Smooth muscle cell of the pulmonary artery (primary cell): ENCODE measurements at places on chromosomes 2 and 18. TPM values are rescaled to one million over a fixed set of nuclear protein-coding genes. Genes with fewer than 3 reads are reported as not detected.

The MSGN1 gene
- not detected in 2 replicates for total RNA-seq

The NR4A2 gene
- 0.40 and 8.5 TPM in 2 replicates for total RNA-seq

The SPP2 gene
- total RNA-seq = not detected in 2 replicates

The PPP1R1C gene
- 0.07 TPM in 1 of 2 replicates, not detected in the other for total RNA-seq

The REEP1 gene
- 0.07 and 0.33 TPM in 2 replicates for total RNA-seq

The XDH gene
- total RNA-seq = 0.07 and 2.7 TPM in 2 replicates

The PTPRN gene
- total RNA-seq = 23.5 and 45.4 TPM in 2 replicates

The FAM110C gene
- total RNA-seq = 0.07 and 1.1 TPM in 2 replicates

The MC4R gene
- total RNA-seq = not detected in 2 replicates

The DYSF gene
- total RNA-seq = 2.3 TPM in 2 replicates

The EPAS1 gene
- 161 and 219 TPM in 2 replicates for total RNA-seq

The COMMD1 gene
- 29.2 and 31.9 TPM in 2 replicates for total RNA-seq

The RESP18 gene
- not detected in 2 replicates for total RNA-seq

The LRRTM4 gene
- total RNA-seq = 0.07 TPM in 1 of 2 replicates, not detected in the other
